Hematopoietic multipotent progenitor cell treated with erythropoietin and hydrocortisone succinate and interleukin-3 and kit ligand, for 15 days (in vitro differentiated cells): ENCODE measurements at places on chromosomes 2 and 18.

DNA sequence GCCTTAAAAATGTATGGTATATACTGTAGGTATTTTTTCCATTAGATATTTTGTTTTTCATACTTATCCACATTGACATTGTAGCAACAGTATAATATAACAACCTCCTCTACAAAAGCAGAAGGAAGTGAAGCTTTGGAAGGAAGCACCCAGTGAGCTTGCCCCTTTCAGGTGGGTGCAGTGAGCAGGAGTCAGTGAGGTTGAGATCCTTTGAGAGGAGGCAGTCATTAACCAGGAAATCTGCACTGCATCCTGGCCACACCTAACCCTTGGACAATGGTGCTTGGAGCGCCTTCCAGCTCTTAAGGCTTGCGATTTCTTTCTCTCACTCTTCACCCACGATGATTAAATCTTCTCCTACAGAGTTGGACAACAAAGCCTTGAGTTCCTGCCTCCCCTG lies 13.9 kb downstream of the IL37 start:
- no peak for DNase-seq

DNA sequence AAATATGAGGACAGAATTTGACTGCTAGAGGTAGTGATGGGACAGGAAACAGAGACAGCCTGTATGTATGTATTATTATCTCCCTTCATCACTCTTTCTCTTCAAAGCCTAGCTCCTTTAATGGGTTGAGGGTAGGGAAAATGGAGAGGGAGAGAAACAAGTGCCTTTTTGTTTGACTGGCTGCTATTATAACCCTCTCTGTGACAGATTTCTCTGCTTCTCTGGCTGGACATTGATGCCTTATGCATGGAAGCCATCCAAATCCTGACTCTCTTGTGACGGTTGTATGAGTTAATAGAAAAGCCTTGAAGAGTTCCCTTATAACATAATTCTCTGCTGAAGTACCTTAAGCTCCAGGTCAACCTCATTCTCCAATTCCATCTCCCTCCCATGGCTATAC lies 118.5 kb upstream of the COL5A2 start:
- DNase-seq: no peak

DNA sequence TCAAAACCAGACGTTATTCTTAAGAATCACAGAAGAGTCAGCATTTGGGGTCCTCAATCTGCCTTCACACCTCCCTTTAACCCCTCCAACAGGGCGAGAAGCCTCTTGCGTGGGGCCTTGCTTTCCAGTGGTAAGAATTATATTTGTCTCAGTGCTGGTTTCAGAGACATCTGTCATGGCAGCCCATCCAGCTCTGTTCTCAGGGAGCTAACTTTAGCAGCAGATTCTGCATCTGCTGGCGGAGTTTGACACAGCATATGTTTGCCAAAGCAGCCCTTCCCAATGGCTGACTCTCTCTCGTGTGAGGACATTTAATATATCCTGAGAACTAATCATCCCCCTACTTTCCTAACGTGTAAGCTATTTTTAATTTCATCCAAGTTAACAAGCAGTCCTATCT lies 91.5 kb upstream of the BCL11A start:
- no peak for DNase-seq

- DNase-seq: no peak
Measured at GRCh38 chr2:15084826-15085489, 452.4 kb downstream of the LRATD1 start.

- no peak for DNase-seq
Measured at GRCh38 chr2:240605867-240606743, 19.2 kb upstream of the GPR35 start.

DNA sequence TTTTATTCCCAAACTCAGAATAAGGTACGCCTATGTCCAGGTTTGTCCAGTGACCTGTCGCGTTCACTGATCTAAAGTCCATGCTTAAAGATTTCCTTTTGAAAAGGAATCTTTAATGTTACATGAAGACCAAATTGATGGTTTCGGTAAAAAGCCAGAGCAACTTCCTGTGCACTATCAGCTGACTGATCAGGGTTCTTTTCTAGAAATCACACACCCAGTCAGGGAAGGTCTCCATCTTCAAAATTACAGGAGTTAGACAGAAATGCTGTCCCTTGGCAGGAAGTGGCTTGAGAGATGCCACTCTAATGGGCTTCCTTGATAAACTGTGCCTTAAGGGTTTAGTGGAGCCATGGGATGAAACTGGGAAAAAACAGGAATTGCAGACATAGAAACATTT lies 14.7 kb upstream of the ARHGAP25 start:
- DNase-seq: no peak

- DNase-seq: no peak
Measured at GRCh38 chr2:18151237-18151636, 272.8 kb downstream of the KCNS3 start.

GRCh38 chr2:95700519-95700918 lies 108.7 kb downstream of the TRIM43 start:
- no peak for DNase-seq

- DNase-seq: no peak
Measured at GRCh38 chr2:109222422-109222821, 93.4 kb downstream of the SH3RF3 start.

DNA sequence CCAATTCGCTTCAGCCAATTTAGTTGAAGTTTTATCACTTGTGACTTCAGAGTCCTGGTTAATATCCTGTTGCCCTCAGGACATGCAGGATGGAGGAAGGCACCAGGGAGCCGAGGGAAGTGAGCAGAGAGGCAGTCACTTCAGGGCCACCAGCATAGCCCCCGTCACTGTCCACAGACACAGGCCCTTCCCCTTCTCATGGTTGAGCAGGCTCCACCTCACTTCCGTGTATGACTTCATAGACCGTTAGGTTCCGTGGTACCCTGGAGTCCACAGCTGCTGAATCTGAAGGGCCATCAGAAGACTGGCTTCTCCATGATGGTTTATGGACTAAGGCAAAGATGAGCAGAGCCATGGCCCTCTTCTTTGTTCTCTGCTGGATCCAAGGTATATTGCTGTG lies at the start of gene C2orf92:
C2orf92 (plus strand) TSS at position 266 of the 400 bp plus-strand sequence; CDS start at position 342, 76 bp downstream.
- no peak for DNase-seq

DNA sequence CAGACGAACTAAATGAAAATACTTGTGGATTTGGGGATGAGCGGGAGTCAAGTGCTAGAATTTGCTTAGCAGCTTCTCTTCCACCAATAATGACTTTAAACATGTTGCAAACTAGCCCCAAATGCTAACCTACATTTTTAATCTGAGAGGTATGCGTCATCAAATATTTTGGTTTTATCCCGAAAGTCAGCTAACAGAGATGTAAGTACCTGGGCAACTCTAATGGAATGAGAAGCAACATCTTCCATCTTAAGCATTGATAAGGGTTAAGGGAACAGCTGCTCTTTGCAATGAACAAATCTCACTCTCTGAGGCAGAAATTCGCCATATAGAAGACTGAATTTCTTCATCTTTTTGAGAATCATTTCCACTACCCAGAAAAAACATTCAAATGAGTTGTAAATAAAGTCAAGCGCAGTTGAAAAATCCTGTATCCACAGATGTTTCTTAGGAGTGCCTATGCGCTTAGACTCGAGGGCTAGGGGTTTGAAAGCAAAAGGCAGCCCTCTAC lies 926 bp upstream of the YPEL5 start:
- DNase-seq: no peak

DNA sequence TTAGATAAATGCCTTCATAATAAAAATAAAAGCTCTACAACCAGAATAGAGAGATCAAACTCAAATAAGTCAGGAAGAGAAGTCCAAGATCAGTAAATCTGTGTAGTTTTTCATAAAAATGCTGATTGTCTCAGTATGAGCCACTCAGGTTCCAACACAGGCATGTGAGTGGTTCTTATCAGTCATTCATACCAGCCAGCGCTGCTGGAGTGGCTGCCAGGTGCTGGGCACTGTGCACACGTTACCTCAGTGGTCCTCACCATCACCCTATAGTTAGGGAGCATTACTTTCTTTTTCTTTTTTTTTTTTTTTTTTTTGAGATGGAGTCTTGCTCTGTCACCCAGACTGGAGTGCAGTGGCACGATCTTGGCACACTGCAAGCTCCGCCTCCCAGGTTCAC lies 23.8 kb downstream of the CNDP1 start:
- DNase-seq: no peak
